A549 treated with RU486 at 1 μM for 4 hours (cell line): ENCODE measurements at places on chromosomes 5 and 9. TPM values are rescaled to one million over a fixed set of nuclear protein-coding genes. Genes with fewer than 3 reads are reported as not detected.

Gene CER1
- not detected in 5 replicates for total RNA-seq

Gene FAM221B
- total RNA-seq = not detected in 5 replicates

Gene NCBP1
- 18.6 to 28.9 TPM (median 25.5 TPM) in 5 replicates for total RNA-seq

Gene PCDHB10
- total RNA-seq = 0.06 TPM in 2 of 5 replicates, not detected in the others

Gene LCN2
- total RNA-seq = 2.1 to 6.6 TPM (median 3.2 TPM) in 5 replicates

Gene ALDOB
- total RNA-seq = not detected in 5 replicates

Gene ACTBL2
- 0.06 to 0.07 TPM in 2 of 5 replicates, not detected in the others for total RNA-seq

Gene TLX3
- not detected in 5 replicates for total RNA-seq

Gene GOLM1
- total RNA-seq = 107 to 118 TPM (median 115 TPM) in 5 replicates

Gene UGT3A1
- not detected in 5 replicates for total RNA-seq

Gene NUDT12
- 0.98 to 1.8 TPM (median 1.6 TPM) in 5 replicates for total RNA-seq
